ENCODE measurements at places on chromosomes 16 and 17.

DNA sequence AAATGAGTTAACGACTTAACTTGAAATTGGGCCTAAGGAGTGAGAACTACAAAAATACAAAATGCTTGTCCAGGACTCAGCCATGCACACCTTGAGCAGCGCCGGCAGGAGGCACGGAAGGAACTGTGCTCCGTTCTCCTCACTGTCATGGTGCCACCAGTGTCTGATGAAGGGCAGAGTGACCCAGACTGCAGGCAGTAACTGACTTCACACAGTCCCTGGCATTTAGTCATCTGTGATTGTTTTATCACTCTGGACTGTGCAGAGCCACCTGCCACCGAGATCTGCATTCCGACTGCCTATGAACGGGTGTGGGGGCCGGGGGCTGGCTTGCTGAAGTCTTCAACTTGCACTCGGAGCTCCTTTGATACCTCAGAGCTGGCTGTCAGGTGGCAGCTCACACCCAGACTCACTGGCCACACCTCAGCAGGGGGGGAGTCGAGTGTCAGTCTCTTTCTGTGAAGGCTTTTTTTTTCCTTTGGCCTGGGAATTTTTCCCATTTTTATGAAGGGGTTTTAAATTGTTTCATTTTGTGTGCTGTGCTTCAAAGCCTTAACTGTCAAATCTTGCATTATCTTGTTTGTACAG is 20.2 kb upstream of the ENDOV start:
- no peak for DNase-seq

DNA sequence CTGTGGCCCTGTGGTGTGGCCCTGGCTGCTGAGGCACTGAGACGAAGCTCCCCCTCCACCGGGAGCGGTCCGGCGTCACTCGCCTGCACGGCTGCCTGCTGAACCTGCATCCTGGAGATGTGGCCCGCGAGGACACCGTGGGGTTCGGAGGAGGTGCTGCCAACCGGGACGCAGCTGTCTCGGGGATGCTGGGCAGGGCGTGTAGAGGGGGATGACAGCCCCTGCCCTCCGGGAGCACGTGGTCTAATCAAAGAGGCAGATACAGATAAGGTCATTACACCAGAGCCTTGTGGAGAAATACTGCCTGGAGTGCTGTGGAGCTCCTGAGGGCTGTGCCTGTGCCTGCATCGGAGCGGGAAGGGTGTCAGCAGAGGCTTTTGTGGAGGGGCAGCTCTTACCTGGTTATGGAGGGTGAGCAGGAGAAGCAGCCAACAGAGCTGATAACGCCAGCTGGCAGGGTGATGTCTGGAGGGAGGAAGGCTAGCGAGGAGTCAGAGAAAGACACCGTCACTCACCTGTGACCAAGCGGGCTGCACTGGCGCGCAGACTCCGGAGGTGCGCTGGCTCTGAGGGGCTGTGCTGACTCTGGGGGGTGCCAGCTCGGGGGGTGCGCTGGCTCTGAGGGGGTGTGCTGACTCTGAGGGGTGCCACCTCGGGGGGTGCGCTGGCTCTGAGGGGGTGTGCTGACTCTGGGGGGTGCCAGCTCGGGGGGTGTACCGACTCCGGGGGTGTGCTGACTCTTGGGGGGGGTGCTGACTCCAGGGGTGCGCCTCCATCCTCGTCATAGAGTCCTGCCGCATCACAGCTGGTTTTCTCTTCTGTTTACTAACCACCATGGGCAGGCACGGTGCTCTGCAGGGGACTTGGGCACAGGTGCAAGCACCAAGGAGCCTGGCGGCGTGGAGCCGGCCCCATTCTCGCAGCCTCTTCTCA is 104.7 kb upstream of the CHMP6 start:
- no peak for DNase-seq

DNA sequence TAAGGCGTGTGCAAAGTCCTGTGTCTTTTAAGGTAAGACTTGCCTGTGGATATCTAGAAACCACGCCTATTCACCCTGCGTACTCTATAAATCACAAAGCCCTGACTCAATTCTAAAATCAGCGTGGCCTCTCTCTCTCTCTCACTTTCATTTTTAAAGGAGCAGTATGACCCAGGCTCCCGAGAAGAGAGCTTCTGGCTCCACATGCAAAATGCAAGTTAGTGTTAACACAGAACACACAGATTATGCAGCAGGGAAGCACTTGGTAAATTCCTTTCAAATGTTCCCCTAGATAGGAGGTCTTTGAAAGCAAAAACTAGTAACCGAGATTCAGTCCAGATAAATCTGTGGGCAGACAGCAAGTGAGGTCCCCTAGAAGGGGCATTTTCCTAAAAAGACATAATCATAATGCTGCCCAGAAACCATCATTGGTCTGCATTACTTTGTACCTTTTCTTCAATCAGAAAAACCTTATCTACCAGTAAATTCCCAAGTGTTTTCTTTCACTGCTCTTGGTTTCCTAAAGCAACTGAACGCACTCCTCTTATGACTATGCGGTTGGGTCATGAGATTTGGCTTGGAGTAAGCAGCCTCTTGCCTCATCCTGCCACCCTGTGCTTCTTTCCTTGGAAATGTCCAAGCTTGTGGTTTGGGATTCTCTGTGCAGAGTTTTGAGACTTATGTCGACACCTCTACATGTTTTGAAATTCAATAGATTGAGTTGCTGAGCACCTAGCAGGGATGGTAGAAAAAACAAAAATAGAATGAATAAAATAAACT is 31.7 kb upstream of the KCNJ2 start:
- peak; percentile 66 for DNase-seq

GRCh38 chr16:24118126-24118821 is 137.9 kb upstream of the CACNG3 start:
- DNase-seq = no peak

DNA sequence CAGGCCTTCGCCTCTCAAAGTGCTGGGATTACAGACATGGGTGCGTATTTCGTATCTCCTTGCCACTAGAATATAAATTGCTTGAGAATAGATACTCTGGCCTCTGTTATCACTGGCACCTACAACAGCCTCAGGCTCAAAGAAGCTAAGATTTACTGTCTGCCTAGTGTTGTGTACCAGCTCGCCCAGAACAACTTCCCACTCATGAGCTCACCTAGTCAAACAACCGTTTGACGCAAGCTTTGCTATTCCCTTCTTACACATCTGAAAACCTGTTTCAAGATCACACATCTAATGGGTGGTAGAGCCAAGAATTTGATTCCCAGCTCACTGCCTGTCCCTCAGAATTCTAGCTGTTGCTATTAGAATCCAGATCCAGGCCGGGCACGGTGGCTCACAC is 24.4 kb downstream of the MIS12 start:
- DNase-seq = no peak

GRCh38 chr17:82228842-82229697 is at the start of gene SLC16A3:
SLC16A3 (plus strand) TSS chr17:82229042; CDS start chr17:82236009, 6,967 bp downstream.
- DNase-seq = peak; percentile 81

GRCh38 chr16:55942821-55943220 is 67.6 kb upstream of the CES5A start:
- no peak for DNase-seq

DNA sequence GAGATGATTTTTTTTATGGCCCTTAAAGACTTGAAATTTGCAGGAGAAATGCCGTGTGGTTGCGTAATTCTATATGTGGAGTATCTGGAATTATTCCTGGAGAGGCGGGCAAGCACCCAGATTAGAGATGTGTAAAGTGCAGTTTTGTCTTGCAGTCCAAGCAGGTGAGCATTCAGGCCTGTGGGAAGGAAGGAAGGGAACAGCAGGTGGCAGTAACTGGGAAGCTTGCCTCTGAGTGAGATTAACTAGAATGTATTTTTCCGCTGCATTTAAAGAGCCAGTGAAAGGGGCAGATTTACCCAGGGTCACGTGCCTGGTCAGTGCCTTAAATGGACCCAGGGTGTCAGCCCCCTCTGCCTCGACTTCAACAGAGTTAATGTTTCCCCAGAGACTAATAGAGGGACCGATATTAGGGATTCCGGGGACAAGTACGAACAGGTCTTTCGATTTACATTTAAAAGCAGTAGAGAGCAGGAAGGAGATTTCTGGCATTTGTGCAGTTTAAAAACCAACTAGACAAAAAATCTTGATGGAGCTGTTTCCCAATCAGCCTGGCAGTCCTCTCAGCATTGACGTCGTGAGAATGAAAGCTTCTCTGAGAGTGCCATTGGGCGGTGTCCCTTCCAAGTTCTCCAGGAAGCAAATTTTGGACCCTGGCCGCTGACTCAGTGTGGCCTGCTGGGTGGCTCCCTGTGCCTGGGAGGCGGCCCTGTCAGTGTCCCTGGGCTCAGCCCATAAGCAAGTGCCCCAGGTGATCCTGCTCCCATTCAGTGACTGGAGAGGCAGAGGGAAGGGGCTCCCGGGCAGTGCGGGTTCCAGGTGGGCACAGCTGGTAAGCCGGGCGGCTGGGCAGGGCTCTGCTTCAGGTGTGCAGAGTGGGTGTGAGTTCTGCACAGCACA is 38.2 kb downstream of the KSR1 start:
- peak; percentile 65 for DNase-seq

GRCh38 chr16:4369007-4369733 is 2.5 kb upstream of the VASN start:
- DNase-seq = peak; percentile 83

- no peak for DNase-seq
These were observed 37.8 kb upstream of the ALDH3A1 start for GRCh38 chr17:19785854-19786253.

GRCh38 chr17:79979221-79979741 is 56.4 kb downstream of the TBC1D16 start:
- DNase-seq = no peak
